Upper lobe of left lung (tissue), 6 donors: ENCODE measurements at places on chromosomes 1 and 21. TPM values are rescaled to one million over a fixed set of nuclear protein-coding genes. Genes with fewer than 3 reads are reported as not detected.

GRCh38 chr21:14530592-14530991 is 15.5 kb downstream of the SAMSN1 start:
- no peak for DNase-seq

The TRIM67 gene
- not detected for total RNA-seq

- DNase-seq: no peak
Measured at GRCh38 chr1:224669403-224669802, 53.3 kb downstream of the CNIH3 start.

The LIPI gene
- not detected for total RNA-seq

DNA sequence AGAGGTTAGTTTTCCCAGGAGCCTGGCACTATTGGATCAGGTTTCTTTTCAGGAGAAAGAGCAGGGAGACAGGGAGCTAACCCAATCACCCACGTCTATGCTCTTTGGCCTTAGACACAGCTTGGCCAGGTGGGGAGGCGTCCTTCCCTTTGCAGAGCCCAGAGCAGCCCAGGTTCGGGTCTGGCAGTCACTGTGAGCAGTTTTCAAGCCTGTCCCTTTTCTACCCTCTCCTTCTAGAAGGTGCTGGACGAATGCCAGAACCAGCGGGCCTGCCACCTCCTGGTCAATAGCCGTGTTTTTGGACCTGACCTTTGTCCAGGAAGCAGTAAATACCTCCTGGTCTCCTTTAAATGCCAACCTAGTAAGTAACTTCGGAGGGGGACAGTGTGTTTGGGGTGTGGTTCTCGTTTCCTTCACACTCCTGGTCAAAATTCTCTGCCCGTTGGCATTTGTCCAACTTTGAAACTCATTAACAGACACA is 44.9 kb downstream of the EVA1C start:
- peak; percentile 59 for DNase-seq

- DNase-seq: no peak
Measured at GRCh38 chr21:38367646-38368045, 110.9 kb downstream of the KCNJ15 start.

DNA sequence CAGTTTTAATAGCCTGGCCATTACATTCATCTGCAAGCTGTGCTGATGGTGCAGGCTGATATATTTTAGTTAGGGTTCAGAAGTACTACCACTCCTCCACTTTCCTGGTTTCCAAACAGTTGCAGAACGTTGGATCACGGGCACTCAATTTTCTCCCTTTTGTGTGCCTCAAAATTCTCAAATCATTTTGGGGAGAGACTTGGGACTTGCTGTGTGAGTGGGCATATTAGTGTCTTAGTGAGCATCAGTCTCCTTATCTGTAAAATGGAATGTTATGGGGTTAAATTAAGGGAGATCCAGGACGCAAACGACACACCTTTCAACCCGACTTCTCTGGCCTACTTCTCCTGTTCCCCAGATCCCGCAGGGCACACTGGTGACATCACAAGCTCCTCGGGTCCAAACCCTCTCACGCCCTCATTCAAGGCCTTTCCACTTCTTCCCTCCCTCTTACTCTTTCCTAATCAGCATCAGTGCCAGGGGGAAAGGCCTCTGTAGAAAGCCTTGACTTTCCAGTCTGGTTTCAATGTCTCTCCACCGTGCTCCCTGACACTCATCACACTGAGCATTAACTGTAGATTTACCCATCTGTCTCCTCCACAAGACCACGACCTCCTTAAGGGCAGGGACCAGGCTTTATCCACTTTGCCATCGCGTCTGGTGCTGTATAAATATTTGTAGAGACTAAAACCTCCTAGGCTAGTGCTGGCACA is 1.2 kb downstream of the PIGP start:
- DNase-seq: peak; percentile 79

GRCh38 chr1:197333041-197333440 is 65.0 kb downstream of the CRB1 start:
- no peak for DNase-seq

GRCh38 chr1:214568328-214568727 is 16.9 kb upstream of the PTPN14 start:
- no peak for DNase-seq

DNA sequence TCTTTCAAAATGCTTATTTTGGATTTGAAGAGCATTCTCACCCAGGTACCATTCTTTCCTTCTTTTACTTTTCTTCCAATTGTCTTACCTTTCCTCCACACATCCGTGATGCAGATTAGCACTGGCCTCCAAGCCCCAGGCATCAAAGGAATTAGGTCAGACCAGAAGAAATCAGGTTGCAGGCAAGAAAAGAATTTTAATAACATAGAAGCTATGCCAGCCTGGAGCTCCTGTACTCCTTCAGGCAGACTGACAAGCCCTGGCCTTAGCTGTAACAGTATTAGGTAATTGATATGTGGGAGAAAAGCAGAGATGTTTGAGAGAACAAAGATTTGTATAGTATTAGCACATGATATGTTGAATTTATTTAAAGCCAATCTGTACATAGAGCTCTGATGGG is 390.4 kb upstream of the ADGRL2 start:
- DNase-seq: no peak

The MYOC gene
- 1.6 TPM for total RNA-seq

The FAM151A gene
- not detected for total RNA-seq

DNA sequence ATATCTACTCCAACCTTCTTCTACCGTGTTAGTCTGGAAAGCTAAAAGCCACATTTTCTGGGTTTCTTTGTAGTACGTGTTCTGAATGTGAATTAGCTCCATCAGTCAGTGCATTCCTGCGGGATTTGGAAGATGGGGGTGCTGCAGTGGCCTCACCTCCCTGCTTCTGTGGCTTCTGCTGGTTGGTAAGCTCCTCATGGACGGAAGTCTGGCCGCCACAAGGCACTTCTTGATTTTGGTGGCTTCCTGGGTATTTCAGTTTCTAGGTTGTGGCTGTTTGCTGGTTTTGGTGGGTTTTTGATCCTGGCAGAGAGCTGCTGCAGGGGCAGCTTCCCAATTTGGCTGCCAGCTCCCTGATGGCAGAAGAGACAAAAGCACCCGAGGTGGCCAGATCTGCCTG is 20.9 kb upstream of the TACSTD2 start:
- no peak for DNase-seq

The LENEP gene
- not detected for total RNA-seq

DNA sequence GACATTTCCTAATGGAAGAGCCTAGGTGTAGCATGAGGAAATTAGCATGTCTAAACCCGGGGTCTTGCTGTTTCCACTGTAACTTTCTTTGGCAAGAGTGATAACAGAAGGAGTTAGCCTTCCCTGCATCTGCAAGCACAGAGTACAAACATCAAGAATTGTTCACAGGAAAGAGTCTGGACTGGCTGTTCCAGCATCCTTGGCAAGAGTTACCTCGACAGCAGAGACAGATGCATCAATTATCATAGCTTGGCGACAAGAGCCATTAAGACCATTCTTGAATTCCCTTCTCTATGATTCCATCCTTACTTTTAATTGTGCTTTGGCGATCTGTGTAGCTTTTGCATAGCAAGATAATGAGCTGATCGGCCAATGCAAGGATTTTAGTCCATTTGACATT is 82.8 kb upstream of the RALGPS2 start:
- no peak for DNase-seq

The CFAP107 gene
- 0.76 TPM for total RNA-seq

GRCh38 chr1:16032388-16033102 is 10.7 kb downstream of the CLCNKA start:
- no peak for DNase-seq

- DNase-seq: no peak
Measured at GRCh38 chr1:174364996-174365736, 82.6 kb upstream of the GPR52 start.

DNA sequence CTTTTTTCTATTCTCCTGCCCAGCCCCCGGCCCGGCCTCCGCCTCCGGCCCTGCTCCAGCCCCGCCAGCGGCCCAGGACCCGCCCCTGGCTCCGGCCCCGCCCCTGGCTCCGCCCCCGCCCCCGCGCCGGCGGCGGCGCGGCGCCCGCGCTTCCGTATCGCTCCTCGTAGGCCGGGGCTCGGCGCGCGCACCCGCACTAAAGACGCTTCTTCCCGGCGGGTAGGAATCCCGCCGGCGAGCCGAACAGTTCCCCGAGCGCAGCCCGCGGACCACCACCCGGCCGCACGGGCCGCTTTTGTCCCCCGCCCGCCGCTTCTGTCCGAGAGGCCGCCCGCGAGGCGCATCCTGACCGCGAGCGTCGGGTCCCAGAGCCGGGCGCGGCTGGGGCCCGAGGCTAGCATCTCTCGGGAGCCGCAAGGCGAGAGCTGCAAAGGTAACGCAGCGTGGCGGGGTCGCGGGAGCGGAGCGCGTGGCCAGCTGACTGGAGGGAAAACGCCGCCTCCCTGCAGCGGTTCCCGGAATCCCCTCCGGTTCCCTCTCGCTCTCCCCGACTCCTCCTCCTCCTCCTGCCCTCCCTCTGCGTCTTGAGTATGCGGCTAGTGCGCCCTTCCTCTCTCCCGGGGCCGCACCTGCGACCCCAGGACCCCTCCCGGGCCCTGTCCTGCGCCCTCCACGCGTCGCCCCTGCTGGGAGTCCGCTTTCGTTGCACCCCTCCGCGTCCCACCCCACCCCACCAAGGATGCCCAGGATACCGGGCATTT is at the start of gene IFNAR2:
Gene IFNAR2, plus strand, starts transcription at position 155 of the 761 bp plus-strand sequence. CDS start 11,985 bp downstream, outside the sequence.
- peak; percentile 80 for DNase-seq

GRCh38 chr1:83060221-83060620 is 938.7 kb downstream of the TTLL7 start:
- DNase-seq: no peak

DNA sequence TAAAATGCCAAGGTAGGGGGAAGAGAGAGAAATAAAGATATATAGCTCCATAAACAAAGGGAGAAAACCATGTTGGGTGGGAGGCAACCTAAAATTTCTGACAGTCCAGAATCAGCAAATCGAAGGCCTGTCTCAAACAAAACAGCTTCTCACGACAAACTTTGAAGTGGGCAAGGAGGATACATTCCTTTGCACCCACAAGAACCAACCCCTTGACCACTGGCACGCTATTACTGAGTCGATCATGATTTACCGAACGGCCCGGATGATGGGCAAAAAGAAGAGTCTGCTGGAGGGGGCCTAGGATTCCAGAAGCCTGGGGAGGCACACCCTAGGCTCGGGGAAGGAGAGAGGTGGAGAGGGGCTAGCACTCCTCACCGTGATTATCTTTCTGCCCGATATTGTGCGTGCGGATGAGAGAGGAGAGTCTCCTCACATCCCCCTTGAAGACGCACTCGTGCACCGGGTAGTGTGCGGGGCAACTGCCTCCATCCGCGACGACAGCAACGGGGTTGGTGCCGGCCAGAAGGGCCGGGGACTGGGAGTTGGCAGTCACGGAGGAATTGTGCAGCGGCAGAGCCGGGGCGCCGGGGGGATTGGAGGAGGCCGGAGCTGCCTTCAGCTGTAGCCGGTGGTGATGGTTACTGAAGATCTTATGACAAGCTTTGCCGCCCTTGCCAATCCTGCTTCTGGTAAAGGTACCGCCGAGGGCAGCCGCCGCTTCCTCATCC is 756 bp downstream of the ANKRD13C start:
- no peak for DNase-seq

DNA sequence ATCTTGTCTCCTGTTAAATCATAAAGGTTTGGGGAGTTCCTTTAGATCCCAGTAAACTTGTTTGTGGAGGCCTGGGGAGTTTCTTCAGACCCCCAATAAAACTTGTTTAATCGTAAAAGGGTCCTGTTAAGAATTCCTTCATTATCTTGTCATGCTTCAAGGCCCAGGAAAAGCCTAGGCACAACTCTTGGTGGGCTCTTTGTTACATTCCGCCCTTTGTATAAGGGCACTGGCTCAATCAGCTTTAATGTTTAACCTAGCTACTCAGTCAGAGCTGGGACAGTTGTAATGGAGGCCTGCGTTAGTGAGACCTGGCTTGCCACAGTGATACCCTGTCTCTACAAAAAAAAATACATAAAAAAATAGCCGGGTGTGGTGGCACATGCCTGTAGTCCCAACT is 77.2 kb downstream of the MPZL1 start:
- DNase-seq: no peak

GRCh38 chr1:3819771-3820200 is 23.5 kb upstream of the LRRC47 start:
- no peak for DNase-seq

GRCh38 chr1:35261412-35262120 is 6.9 kb upstream of the ZMYM4 start:
- no peak for DNase-seq

- no peak for DNase-seq
Measured at GRCh38 chr1:208108646-208109330, 135.4 kb downstream of the PLXNA2 start.

The YBX1 gene
- total RNA-seq: 558 TPM

The CCDC190 gene
- 1.5 TPM for total RNA-seq
